CD8-positive, alpha-beta T cell (primary cell): ENCODE measurements at places on chromosomes 7 and 10.

DNA sequence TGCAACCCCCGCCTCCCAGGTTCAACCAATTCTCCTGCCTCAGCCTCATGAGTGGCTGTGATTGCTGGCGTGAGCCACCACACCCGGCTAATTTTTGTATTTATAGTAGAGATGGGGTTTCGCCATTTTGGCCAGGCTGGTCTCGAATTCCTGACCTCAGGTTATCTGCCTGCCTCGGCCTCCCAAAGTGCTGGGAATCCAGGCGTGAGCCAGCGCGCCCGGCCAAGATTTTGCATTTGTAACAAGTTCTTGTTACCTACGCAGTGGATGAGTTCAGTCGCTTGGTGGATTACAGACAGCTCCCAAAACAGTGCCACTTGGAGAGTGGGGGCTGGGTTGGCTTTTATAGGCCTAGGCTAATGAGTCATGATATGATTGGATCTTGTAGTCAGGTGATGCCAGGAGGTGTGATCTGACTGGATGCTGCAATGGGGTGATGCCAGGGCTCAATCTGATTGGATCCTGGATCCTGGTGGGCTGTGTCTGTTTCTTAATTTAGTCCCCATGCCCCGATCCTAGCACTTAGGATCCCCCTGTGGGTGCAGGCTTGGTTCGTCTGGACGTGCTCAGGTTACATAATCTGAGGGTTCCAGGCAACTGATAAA is 20.3 kb downstream of the SBDS start:
- no peak for DNase-seq

GRCh38 chr7:30251708-30252329 is 32.6 kb upstream of the ZNRF2 start:
- DNase-seq: no peak

DNA sequence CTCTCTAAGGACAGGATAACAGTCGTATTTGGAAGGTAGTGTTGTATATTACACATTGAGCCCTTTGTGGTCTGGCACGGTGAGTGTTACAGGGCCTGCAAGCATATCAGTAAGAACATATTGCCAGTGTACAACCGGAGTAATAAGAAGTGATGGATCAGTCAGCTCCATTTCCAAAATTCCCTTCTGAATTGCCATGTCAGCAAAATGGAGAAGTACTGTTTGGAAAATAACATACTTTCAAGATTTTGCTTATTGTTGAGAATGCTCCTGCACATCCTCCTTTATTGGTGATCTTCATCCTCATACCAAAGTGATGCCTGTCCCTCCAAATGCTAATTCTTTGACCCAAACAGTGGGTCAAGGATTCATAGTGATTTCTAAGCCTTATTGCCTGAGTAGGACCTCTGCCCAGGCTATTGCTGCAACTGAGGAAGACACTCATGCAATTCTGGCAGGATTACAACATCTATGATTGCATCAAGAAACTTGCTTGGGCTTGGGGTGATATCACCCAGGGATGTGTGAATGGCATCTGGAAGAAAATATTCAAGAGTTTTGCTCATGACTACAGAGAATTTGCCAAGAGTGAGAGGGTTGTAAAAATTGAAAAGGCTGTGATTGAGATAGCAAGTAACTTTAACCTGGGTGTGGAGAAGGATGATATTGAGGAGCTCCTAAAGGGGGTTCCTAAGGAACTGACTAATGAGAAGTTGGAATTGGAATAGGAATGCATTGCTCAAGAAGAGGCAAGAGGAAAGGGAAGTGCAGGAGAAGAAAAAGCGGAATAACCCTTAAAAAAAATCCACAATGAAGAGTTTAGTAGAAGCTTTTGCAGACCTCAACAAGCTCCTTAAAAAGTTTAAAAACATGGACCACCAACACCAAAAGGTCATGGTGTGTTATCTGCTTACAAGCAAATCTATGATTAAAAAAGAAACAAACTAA is 452.2 kb upstream of the SORCS1 start:
- no peak for DNase-seq

GRCh38 chr10:27440021-27440420 is 64.1 kb upstream of the RAB18 start:
- DNase-seq: no peak

DNA sequence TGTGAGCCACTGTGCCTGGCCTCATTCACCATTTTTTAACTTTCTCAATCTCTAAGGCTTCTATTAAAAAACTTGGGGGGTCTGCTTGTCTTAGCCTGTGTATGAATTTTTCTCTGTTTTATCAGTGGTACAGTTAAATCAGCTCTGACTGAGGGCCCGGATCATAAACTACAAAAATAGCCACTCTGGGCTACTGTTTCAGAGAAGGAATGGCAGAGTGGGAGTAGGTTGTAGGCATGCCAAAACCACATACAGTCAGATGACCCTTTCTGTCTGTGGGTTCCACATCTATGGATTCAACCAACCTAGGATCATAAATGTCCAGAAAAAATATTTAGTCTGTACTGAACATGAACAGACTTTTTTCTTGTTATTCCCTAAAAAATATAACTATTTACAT is 21.3 kb downstream of the TBC1D12 start:
- DNase-seq: no peak

DNA sequence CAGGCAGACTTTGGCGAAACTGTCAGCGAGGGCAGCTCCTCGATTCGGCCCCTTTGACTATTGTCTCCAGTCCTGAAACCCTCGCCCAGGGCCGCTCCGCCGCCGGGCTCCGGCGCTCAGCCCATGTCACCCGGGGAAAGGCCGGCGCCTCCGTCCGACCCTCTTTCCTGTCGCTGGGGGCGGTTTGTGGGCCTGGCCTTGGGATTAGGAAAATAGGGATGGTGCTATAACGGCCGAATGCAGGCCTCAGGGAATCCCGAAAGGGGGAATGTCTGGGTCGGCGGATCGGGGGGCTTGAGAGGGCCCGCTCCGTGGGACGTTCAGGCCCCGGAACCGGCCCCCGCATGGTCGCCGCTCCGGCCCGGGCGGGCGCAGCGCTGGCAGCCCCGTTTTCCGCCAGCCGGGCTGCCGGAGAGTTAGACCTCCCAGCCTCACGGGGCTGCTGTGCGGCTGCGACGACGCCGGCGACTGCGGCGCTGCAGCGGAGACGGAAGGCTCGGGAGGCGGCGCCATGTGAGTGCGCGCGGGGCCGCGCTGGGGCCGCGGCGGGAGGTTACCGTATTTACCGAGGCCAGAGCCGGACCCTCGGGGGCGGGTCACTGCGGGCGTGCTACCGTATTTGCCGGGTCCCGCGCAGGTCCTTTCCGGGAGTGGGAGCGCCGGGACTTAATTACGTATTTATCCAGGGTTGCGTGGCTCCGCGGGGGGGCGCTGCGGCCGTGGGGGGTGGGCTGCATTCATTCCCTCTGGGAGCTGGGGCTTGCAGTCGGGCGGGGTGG is 25.9 kb downstream of the ZNF775 start:
- DNase-seq: peak; percentile 76

DNA sequence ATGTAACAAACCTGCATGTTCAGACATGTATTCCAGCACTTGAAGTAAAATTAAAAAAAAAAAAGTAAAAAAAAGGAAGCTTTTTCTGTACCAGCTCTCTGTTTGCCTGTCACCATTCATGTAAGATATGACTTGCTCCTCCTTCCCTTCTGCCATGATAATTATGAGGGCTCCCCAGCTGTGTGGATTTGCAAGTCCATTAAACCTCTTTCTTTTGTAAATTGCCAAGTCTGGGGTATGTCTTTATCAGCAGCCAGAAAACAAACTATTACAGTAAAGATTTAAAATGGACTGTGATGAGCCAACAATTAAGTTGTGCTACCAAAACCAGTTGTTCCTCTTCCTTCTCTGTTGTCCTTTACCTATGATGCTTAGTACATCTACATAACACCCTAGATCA is 619.6 kb downstream of the ARL4A start:
- no peak for DNase-seq

- no peak for DNase-seq
These were observed 60.6 kb downstream of the LMBR1 start for GRCh38 chr7:156832195-156832877.
